NCI-H1105 (cell line): ENCODE measurements at places on chromosomes 2 and 18.

GRCh38 chr2:102672107-102672776, 52.9 kb downstream of the SLC9A2 start:
- DNase-seq = no peak

GRCh38 chr18:78993014-78993926, 13.7 kb downstream of the SALL3 start:
- DNase-seq = no peak

DNA sequence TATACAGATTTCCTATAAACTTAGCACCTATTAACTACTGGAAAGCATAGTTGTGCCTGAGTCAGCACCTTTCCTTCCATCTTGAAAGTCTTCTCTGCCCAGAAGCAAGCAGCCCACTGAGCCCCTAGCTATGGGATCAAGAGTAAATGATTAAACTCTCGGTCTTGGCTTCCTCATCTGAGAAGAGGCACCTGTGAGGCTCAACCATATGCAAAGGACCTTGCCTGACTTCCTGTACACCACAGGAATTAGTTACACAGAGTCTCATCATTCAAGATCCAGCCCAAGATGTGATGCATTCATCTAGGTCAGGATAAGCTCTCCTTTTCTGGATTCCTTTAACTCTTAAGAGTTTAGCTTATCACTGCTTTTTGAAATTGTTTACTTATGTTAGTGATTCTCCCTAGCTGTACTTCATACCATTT, 96.0 kb downstream of the CDH2 start:
- no peak for DNase-seq

DNA sequence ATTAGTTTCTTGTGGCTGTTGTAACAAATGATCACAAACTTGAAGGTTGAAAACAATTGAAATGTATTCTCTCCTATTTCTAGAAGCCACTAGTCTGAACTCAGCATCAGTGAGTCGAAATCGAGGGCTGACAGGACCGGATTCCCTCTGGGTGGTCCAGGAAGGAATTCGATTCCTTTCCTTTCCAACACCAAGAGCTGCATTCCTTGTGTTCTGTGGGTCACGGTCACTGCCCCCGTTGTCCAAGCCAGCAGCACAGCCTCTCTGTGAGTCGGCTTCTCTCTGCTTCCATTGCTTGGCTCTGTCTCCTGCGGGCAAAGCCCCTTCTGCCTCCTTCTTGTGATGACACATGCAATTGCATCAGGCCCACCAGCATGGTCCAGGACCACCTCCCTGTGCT, 67.3 kb downstream of the SMIM21 start:
- DNase-seq = no peak

GRCh38 chr2:147500229-147500628, 344.6 kb upstream of the ACVR2A start:
- DNase-seq = no peak

GRCh38 chr18:43572163-43572562, 294.9 kb upstream of the SYT4 start:
- DNase-seq = no peak

- no peak for DNase-seq
These were observed 273.1 kb downstream of the NAPG start for GRCh38 chr18:10798727-10799550.

DNA sequence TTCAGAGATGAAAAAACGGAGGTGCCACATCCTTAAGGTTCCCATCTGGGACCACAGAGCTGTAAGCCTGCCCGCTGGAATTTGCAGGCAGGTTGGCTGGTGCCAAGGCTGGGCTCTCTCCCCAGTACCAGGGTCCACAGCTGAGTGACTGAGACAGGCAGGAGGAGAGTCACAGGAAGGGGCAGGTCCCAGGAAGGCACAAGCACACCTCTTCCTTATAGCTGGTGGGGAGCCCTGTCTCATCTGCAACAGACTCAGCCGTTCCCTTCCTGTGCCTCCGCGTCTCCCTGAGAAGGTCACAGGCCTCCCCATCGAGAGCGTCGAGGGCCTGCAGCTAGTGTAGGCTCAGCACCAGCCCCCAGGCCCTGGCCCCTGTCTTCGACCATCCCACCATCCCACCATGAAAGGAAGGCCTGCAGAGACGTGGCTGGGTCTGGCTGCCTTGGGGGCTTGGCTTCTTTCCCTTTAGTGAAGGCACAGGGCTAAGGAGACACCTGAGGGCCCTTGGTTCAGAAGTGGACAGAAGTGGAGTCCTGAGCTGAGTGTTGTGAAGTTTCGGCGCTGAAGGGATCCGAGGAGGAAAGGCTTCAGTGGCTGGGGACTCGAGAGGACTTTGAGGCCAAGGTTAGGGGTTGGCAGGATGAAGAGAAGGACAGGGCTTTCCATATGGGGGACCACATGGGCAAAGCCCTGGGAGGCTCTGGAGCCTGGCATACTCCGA, 26.8 kb downstream of the GLI2 start:
- DNase-seq = no peak

DNA sequence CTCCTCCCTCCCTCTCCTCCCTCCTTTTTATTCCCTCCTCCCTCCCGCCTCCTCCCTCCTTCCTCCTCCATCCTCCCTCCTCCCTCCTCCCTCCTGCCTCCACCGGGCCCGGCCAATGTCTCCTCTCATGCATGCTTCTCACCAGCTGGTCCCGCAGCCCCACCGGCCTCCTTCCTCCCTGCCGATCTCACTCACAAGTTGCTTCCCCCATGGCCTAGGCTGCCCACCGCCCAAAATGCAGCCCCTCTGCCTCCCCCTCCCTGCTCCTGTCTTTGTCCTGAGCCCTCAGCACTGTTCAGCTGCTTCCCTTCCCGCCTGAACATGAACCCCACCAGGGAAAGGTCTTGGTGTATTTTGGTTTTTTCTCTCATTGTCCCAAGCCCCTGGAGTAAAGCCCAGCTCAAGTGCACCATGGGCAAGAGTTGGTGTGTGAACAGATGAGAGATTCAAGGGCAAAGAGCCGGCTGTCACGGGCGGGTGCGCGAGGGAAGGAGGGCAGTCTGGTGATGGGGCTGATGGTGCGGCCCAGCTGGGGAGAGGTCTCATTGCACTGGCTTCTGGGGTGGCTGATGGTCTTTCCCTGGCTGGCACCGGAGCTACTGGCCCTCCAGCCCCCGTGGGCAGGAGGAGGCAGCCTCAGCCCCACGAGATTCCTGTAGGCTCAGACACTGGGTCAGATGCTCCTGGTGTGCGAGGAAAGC, 117.6 kb downstream of the TWIST2 start:
- no peak for DNase-seq

DNA sequence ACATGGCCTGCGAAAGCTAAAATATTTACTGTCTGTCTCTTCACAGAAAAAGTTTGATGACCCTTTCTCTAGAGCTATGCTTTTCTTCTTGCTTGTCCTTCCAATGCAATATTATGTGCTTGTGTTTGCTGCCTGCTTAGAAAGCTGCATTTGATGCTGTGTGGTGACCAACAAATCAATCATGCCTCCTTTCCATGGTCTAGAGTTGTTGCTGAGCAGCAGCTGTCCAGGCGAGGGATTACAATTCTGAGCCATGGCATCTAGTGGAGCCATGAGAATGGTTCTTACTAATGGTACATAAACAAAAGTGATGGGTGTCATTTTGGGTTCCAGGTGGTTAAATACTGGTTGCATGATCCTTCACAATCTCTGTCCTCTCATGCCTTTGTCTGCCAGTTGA, 1142.1 kb downstream of the DPP10 start:
- no peak for DNase-seq

DNA sequence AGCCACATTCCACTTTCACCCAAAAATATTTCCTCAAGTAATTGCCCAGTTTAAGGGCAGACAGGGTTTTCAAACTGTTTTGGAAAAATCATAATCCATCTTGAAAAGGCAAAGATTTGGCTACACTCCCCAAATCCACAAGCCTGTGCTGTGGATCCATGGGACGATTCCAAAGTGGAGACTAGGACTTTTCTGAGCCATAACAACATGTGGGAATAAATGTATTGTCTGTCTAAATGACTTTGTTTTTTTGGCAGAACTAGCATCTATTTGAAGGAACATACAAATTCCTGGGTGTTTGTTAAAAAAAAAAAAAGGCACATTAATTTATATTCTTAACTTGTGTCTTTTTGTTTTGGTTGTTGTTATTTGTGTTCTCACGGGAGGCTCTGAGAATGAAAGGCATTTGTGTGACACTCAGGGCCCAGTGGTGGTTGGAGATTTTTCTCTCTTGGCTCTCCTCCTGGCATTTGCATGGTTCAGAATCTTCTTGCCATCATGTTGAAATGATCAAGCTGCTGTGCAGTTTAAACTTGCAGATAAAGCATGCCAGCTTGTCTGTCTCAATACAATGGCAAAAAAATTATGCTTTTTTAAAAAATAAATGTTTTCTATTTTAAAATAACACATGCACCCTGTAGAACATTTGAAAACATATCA, 277.4 kb downstream of the EN1 start:
- DNase-seq = no peak

- no peak for DNase-seq
These were observed 51.2 kb downstream of the MYO3B start for GRCh38 chr2:170229125-170229524.

DNA sequence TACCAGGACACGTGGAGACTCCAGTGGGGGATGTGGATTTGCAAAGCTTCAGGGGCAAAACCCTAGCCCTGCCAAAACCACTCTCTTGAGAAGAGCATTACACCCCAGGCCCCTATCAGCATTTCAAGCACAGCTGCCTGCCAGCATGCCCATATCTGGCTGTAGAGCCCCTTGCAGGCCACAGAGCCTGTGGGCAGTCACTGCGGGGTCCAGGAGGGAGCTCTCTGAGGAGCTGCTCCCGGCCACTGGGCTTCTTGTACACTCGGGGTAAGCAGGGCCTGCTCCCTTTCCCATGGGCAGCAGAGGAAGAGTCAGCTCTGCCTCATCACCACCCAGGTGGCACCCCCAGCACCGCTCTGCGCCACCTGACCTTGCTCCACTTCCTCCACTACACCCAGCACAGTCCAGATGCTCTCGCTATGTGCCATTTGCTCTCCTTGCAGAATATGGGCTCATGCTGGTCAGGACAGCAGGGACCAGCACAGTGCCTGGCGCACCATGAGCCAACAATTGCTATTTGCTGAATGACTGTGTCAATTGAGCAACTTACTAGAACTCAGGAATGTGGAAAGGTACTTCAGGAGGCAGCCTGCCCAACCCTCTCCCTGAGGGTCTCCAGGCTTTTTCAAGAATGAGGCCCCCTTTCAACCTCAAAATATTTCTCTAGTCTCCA, 7.4 kb downstream of the CHST10 start:
- DNase-seq = no peak

GRCh38 chr18:31740180-31740579, 20.5 kb downstream of the SLC25A52 start:
- no peak for DNase-seq

DNA sequence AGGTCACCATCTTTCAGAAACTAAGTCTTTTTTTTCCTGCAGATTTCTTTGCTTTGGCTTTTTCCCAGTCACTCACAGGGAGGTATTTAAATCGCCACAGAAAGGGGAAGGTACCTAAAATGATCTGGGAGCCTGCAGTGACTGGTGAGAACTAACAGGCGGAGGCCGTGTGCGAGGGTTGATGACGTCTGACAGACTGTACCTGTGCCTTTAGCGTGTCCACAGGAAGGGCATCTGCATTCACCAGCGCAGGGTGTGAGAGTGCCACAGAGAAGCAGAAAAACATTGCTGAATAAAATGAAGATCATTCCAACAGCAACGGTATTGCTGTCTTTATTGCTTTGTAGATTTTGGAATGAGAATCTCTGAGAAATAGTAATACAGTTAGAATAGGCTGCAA, 5.7 kb downstream of the CTDP1 start:
- DNase-seq = no peak

GRCh38 chr2:33765122-33765521, 166.0 kb upstream of the FAM98A start:
- DNase-seq = no peak

- DNase-seq = no peak
These were observed 135.8 kb downstream of the CELF4 start for GRCh38 chr18:37429791-37430190.

DNA sequence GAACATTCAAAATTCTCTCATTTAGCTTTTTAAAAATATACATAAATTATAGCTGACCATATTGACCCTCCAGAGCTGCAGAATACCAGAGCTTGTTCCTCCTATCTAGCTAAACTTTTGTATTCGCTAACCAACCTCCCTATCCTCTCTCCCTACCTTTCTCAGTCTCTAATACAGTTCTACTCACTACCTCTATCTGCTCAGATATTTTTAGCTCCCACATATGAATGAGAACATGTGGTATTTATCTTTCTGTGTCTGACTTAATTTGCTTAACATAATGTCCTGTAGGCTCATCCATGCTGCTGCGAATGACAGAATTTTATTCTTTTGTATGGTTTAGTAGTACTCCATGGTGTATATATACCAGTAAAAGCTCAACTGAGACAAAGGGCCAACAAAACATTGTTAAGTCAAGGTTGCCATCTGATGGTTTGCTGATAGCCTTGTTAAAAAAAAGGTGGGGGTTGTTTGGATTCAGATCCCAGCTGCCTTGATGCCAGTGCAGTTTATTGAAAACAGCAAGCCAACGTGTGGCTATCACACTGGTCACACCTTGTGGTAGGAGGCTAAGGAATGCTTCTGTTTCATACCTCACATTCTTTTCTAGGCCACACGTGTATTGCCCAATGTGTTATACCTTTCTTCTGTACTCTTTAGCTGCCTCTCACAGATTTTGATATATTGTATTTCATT, 101.5 kb downstream of the VWA3B start:
- no peak for DNase-seq

DNA sequence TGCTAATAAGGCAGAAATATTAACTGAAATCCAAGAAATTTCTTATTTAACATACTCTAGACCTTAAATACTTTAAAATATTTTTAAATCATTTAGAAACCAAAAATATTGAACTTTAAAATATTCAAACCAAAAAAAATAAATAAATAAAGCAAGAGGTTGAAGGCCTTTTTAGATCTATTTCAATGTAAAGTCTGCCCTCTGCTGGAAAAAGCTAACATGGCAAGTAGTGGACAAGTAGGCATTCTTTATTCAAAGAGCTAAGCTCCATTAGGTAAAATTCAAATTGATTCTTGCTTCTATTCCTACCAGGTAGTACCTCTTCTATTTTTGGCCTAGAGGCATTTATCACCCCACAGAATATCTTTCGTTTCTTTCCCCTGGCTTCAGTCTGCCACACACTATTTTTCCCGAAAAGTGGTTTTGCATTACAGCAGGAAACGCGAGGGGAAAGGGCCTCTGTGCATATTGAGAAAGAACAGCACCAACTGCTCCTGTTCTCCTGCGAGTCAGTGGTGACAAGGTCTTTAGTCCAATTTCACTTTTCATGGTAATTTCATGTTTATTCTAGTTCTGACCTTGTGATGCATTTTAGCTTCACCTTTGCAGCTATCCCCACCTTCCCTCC, 20.4 kb downstream of the IFIH1 start:
- DNase-seq = peak; percentile 53

DNA sequence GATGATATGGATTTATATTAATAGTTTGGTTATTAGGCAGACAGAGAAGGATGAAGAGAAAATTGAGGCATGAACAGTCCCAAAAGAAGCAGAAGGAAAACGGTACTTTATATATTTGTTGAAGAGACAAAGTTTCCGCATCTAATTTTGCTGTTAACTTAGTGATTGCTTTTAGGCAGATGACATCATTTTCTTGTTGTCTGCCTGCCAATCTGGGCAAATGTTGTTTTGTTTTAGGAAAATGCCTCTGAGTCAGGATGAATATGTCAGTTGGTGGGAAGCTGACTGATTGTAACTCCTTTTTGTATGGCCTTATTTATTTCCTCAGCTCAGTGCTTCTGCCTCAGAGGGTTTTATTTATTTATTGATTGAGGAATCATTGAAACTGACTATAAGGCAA, 52.5 kb upstream of the CAVIN2 start:
- no peak for DNase-seq

- no peak for DNase-seq
These were observed 31.1 kb upstream of the PPP1R1C start for GRCh38 chr2:181954538-181954883.
